ENCODE measurements at places on chromosomes 5 and 9.

DNA sequence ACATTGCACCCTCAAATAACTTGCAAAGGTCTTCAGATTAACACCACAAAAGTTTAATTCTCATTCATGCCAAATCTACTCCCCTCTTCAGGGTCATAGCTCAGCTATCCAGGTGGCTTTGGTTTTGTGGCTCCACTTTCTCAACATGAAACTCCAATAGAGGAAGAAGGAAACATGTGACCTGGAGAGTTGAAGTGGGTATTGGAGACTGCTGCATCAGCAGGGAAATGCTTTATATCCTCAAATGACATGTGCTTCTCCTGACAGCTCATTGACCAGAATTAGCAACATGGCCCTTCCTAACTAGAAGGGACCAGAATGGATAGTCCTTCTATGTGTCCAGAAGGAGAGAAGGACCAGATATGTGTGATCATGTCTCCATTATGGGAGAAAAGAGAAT is 73.6 kb downstream of the TLR4 start:
- H3K4me3 ChIP-seq: no peak overlapping the region
- DNase-seq: no peak
- H3K27ac ChIP-seq: no peak overlapping the region
- H3K4me1 ChIP-seq: no peaks in the 10 kb centered on the region
- H3K36me3 ChIP-seq: no peaks in the 10 kb centered on the region

DNA sequence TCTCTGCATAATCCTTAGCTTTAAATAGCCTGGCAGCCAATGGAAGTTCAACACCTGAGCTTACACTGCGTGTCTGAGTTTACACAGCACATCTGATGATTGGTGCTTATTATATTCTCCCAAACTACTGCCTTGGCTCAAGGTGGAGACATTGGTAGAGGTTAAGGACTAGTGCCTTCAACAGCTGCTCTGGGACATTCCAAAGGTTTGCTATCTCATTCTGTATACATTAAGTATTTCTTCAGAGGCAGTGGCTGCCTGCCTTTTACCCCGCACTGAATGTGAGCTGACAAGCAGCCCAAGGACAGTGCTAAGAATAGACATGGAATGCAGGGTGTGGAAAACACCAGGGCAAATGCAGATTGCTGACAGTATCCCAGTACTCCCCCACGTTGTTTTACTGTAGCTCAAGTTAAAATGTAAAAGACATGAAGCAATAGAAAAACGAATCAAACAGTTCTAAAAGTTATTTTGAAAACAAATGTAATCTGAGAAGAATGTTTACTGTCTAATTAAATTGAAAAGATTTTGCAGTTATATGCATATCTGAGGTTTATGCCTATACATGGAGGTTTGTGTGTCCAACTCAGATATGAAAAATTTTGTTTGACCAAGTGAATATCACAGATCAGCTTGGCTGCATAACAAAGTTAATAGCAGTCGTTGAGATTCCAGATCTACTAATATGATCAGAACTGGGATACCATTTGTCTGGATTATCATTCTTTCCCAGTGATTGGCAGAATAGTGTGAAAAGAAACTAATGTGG is 1.8 kb downstream of the HSPB3 start:
- no peak for DNase-seq
- no peak overlapping the region for H3K4me3 ChIP-seq
- H3K27me3 ChIP-seq: no peaks in the 10 kb centered on the region
- H3K36me3 ChIP-seq: no peaks in the 10 kb centered on the region

DNA sequence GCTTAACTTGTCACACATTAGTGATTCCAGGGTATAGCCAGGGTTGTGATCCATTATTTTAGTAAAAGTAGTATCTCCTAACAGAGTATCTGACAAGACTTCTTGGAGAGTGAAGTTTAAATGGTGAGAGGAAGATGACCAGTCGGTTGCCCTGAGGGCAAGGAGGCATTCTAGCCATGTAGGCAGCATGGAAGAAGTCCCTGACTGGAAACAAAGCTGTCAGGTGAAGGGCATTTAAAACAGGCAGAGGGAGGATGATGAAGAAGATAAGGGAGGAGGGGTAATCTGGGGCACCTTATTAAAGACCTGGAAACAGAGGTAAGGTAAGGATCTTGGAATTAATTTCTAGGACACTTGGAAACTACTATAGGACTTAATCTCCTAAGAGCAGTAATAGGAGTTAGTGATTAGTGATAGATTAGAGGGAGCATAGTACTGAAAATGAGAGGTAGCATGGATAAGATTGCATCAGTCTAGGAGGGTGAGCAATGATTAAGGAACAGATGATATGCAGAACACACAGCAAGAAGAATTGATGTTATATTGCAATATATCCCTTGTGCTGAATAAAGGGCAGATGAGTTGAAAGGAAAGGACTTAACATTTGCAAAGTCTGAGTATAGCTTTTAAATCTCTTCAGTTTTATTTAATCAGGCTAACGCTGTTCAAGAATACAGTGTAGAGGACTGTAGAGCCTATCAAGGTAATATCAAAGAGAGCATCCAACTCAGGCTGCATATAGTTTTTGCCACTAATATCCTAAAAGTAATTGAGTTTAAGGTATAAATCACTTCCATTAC is 9.6 kb downstream of the KIF2A start:
- no peaks in the 10 kb centered on the region for H3K4me1 ChIP-seq
- H3K27me3 ChIP-seq: no peaks in the 10 kb centered on the region
- no peaks in the 10 kb centered on the region for H3K36me3 ChIP-seq
- no peak for DNase-seq
- H3K4me3 ChIP-seq: no peak overlapping the region

DNA sequence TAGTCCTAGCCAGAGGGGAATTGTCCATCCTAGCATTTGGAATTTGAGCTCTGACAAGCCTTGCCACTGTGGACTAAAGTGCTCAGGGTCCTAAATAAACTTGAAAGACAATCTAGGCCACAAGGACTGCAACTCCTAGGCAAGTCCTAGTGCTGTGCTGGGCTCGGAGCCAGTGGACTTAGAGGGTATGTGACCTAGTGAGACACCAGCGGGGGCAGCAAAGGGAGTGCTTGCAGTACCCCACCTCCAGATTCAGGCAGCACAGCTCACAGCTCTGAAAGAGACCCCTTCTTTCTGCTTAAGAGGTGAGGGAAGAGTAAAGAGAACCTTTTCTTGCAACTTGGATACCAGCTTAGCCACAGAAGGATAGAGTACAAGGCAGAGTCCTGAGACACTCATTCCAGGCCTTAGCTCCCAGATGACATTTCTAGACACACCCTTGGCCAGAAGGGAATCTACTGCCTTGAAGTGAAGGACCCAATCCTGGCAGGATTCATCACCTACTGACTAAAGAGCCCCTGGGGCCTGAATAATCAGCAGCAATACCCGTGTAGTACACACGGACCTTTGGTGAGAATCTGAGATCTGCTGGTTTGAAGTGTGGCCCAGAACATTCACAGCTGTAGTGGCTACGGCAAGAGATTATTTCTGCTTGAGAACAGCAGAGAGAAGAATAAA is 164.6 kb downstream of the CCDC171 start:
- H3K27ac ChIP-seq: no peak overlapping the region
- no peaks in the 10 kb centered on the region for H3K36me3 ChIP-seq
- DNase-seq: no peak
- no peak overlapping the region for H3K4me3 ChIP-seq
- no peaks in the 10 kb centered on the region for H3K27me3 ChIP-seq

GRCh38 chr9:135769489-135770202 is 67.7 kb downstream of the KCNT1 start:
- H3K27me3 ChIP-seq: no peaks in the 10 kb centered on the region
- H3K4me1 ChIP-seq: no peaks in the 10 kb centered on the region
- H3K27ac ChIP-seq: no peak overlapping the region
- H3K4me3 ChIP-seq: no peak overlapping the region

DNA sequence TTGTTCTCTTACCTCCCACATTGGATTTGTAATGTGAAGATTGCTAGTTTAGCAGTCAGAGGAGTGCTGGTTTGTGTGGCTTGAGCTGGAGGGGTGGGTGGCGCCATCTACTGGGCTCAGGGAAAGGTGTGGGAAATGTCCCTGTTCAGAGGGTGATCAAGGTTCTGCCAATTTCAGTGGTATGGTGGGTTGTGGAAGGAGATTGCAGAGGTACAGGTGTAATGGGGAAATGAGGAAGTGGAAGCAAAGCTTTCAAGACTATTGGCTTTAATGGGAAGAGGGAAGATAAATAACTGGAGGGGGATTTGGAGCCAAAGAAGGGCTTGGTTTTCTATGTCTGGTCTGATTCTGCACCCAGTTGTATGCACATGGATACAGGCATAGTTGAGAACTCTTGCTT is 76.4 kb downstream of the OSMR start:
- no peaks in the 10 kb centered on the region for H3K4me1 ChIP-seq
- no peak overlapping the region for H3K4me3 ChIP-seq
- no peaks in the 10 kb centered on the region for H3K27me3 ChIP-seq
- H3K27ac ChIP-seq: no peak overlapping the region
- no peaks in the 10 kb centered on the region for H3K36me3 ChIP-seq

DNA sequence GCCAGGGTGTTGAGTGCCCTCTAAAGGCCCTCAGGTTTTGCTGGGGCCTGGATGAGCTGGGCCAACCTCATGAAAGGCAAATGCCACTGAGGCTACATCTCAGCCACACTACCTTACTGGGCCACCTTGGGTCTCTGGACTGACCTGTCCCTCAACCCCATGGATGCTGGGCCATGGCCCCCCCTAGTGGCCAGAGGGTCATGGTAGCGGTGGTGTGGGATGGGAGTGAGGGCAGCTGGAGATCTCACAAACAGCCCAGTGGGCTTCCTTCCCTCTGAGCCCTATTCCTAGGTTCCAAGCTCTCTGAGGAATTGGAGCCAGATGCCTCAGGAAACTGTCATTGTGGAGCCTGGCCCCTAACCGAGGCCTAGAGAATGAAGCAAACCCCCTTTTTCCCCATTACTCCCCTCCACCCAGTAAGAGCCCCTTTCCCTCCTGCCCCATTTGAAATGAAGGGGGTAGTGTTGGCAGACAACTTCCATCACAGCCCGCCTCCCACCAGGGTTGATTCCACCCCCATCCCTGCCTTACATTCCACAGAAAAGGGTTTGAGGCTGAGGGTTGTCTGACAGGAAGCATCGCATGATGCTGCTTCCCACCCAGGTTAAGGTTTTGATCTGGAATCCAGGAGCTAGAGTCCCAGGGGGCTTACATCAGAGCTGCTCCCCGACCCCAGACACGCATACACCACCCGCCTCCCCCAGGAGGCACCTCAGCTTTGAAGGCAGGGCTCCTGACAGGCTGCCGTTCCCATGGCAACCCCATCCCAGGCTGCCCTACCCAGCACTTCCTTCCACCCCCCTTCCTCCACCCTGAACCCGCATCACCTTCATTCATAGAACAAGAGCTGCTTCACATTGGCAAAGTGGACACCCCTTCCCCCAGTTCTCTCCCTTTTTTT is 63.9 kb downstream of the PCDH1 start:
- H3K27ac ChIP-seq: no peak overlapping the region
- peaks cover 49% of the 10 kb centered on the region for H3K4me1 ChIP-seq
- no peak overlapping the region for H3K4me3 ChIP-seq
- H3K36me3 ChIP-seq: no peaks in the 10 kb centered on the region
- no peaks in the 10 kb centered on the region for H3K27me3 ChIP-seq

- no peak for DNase-seq
- no peaks in the 10 kb centered on the region for H3K36me3 ChIP-seq
- H3K27ac ChIP-seq: no peak overlapping the region
- H3K27me3 ChIP-seq: no peaks in the 10 kb centered on the region
- no peak overlapping the region for H3K4me3 ChIP-seq
These were observed 50.0 kb upstream of the PPARGC1B start for GRCh38 chr5:149679876-149680809.

All from spinal cord (tissue), 10 donors.